Cerebellar nuclear complex (tissue), 1 donor: ENCODE measurements at places on chromosomes 11 and 22.

- DNase-seq: no peak
These were observed 65.6 kb downstream of the PPFIBP2 start for GRCh38 chr11:7579361-7579791.

DNA sequence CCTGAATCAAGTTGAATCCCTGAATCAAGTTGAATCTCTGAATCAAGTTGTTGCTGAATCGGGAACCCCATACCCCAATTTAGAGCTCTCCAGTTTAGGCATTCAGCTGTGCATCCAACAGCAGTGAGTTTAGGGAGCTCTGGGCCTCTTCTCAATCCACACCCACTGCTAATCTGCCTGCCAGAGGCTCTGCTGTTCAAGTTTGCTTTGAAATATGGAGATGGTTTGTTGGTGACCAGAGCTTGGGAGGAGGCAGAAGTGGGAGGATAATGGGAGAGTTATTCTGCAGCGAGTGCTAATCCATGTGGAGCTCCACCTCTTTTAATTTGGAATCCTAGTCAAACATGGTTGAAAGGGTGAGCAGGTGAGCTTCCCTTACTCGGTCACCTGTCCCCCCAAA is 22.4 kb downstream of the EHF start:
- no peak for DNase-seq

- DNase-seq: no peak
These were observed 4.4 kb upstream of the C11orf16 start for GRCh38 chr11:8937159-8937558.

GRCh38 chr11:22491555-22492225 is 133.9 kb downstream of the FANCF start:
- no peak for DNase-seq

- DNase-seq: no peak
These were observed 3.4 kb upstream of the HBB start for GRCh38 chr11:5230266-5230665.

GRCh38 chr11:96328395-96329010 is 14.5 kb downstream of the MAML2 start:
- DNase-seq: no peak

DNA sequence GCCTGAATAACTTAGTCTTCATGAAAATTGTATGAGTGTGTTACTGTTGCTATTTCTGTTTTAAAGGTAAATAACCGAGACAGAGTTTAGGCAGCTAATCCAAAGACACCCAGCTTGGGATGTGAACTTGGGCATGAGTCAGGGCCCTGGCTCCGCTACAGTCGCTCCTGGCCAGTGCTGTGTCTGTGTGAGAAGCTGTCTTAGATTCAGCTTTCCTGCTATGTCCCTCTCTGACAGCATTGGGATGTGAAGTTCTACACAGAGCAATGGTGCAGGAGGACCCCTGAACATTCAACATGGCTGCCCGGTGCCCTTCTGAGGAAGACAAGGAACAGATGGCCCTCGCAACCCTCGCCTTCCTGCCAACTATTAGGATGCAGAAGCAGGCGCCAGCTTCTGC is 49.4 kb downstream of the GALNT18 start:
- DNase-seq: no peak

GRCh38 chr11:133826866-133827265 is 18.4 kb downstream of the SPATA19 start:
- DNase-seq: no peak

GRCh38 chr11:102664001-102664752 is 39.0 kb upstream of the MMP20 start:
- no peak for DNase-seq

GRCh38 chr11:69051381-69052342 is 2.9 kb downstream of the TPCN2 start:
- DNase-seq: no peak

- DNase-seq: no peak
These were observed 30.2 kb downstream of the C22orf31 start for GRCh38 chr22:29031227-29032011.

DNA sequence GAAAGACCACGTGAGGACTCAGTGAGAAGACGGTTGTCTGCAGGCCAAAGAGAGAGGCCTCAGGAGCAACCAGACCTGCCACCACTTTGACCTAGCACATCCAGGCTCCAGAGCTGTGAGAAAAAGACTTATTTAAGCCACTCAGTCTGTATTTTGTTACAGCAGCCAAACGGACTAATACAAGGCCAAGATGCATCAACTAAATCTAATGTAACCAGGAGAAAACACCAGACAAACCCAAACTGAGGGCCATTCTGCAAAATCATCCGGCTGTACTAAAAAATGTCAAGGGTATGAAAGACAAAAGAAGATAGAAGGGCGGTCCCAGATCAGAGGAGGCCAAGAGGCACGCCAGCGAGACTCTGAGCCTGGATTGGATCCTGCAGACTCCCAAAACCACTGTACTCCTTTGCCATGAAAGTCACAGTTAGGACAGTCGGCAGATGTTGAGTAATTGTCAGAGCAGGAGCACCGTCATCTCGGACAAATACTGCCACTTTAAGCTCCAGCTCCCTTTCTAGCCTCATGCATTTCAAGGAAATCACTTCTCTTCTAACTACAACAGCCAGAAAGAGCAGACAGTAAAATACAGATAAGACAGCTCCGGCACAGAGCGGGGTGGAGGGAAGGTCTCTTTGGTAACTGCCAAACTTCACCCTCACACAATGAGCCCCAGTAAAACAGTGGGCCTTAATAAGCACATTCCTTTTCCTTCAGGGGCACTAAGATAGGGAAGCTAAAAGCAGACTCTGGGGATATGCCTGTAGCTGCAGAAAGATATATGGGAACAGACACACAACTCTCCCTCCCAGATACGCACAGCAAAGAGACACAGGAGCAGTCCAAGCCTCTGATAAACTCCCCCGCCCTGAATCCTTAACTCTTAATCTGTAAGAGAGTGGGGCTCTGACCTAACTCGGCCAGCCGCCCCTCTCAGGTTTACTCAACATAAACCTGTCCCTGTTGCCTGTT is 3.5 kb upstream of the ZP1 start:
- DNase-seq: no peak
